Natural killer cell (primary cell): ENCODE measurements at places on chromosomes 5 and 9. TPM values are rescaled to one million over a fixed set of nuclear protein-coding genes. Genes with fewer than 3 reads are reported as not detected.
A peak's percentile ranks its signal among the peaks of the same experiment; 100 is the strongest.

Gene CCIN
- 2.8 TPM for total RNA-seq

GRCh38 chr5:96050273-96050880 lies 88.7 kb upstream of the ELL2 start:
- DNase-seq = no peak

GRCh38 chr5:3740546-3741373 lies 145.1 kb downstream of the IRX1 start:
- no peak for DNase-seq

- DNase-seq = no peak
These were observed 160.8 kb upstream of the PAPPA start for GRCh38 chr9:115992834-115993233.

DNA sequence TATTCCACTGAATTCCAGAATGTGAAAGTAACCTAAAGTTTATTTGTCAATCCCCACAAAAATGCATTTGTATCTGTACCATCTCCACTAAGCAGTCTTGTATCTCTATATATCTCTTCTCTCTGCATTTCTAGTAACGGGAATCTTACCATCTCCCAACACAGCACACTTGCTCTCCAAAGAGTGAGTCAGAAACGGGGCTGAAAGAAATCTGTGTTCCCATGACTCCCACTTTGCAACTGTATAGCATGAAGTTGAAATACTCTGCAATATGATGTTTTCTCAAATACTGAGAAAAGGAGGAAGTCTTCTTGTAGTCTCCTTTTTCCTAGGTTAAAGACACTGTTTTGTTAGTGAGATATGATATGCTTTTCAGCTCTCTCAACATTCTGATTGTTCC lies 848.8 kb upstream of the ACO1 start:
- no peak for DNase-seq

DNA sequence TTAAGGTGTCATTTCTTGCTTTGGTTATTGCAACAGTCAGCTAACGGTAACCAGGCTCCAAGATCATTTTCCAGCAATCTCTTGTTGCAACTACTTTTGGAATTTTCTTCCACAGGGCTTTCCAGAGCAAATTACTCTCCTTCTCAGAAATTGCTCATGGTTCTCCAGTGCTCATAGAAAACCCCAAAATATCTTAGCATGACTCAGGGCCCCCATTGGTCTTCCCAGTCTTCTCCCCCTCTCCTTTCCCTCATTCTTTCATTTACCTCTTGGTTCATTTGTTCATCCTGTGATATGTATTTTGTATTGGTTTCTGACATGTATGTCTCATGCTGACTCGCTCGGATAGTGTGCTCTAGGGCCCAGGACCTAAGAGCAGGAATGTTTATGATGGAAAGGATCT lies 35.6 kb downstream of the WWC1 start:
- no peak for DNase-seq

DNA sequence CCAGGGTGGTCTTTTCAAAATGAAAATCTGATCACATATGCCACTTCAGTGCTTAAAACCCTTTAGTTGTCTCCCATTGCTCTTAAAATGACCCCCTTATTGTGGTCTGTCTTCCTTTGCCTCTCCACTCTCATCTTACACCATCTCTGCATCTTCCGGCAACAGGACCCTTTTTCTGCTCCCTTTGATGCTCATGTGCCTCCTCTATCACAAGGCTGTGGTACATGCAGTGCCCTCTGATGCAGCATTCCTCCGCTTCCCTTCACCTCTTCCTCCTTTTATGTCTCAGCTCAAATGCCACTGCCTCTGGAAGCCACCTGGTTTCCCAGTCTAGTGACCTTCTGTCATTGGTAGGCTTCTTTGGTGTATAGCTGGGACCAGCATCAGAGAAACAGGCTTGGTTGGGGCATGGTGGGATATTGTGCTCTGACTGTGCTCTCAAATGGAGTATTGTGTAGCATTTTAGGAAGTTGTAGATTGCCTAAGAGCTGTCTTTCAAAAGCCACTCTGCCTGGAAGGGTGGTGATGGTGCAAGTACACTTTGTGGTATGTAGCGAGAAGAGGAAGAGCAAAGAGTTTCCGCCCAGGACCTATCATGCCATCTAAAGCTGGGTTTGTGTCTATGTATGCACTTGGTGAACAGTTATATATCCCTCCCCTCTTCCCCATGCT lies 28.1 kb downstream of the ARHGAP26 start:
- peak; percentile 29 for DNase-seq

DNA sequence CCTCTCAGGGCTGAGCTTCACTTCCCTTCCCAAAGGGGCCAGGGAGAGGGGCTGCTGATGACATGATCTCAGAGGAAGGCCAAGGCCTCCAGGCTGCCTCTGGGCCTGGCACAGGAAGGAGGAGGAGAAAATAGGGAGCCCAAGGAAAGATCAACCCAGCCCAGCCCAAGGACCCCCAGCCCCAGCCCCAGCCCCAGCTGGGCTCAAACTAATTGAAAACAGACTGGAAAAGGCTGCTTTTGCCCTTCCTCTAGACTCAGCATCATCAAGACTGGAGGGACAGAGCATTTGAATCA lies 18.3 kb upstream of the KCNIP1 start:
- DNase-seq = no peak

- DNase-seq = no peak
These were observed 1853.8 kb downstream of the EFNA5 start for GRCh38 chr5:105816961-105817360.
